Retinal pigment epithelial cell (primary cell): ENCODE measurements at places on chromosomes 5 and 9.

GRCh38 chr9:100058699-100059579 is 39.9 kb downstream of the ERP44 start:
- no peak for DNase-seq

DNA sequence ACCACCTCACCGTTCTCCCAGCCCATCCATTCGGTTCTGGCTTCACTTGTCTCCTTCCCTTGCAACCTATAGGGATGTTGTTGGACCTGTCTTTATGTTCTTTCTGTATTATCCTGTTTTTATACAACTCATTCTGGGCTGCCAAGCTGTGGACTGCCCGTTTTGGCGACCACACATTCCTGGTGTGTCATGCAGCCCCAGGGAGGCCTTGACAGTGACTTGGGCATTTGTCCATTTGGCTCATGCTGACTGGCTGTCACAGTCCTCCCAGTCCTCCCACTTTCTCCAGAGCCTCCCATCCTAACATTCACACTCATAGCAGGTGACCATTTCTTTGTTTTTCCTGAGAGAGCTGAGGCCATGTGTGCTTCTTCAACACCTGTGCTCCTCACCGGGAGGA is 136.4 kb downstream of the SLF1 start:
- no peak for DNase-seq

DNA sequence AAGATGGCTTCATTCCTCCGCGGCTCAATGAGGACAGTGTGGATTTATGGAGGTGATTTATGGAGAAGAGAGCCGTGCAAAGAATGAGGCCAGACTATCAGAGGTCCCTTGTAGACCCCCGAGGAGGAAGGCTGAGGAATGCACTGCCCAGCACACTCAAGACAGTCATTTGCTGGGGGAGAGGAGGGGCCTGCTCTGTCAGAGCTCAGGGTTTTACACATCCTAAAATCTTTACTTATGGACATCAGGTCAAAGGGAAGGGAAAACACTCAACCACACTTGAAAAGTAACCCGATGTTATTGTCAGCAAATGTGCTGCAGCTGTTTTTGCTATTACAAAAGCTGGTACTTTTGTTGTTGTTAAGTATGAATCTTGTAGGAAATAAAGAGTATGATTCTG is 289.5 kb downstream of the SLIT3 start:
- no peak for DNase-seq

- no peak for DNase-seq
Observed at GRCh38 chr9:127232833-127233549, 31.6 kb upstream of the GARNL3 start.

DNA sequence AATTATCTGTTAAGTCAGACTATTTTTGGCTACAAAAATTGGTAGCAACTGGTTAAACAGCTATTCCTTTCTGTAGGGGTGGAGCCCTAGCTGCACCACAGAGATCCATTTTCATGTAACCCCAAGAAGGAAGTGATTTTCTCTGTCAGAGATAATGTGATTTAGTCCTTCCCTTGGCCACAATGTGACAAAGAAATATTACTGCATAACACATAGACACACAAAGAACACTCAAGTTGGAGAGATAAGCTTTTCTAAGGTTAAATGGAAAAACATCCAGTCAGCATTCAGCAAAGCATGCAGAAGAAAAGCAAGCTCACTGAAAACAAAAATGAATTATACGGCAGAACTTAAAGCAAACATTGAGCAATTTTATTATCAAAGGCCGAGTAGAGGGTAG is 227.8 kb upstream of the CDH9 start:
- DNase-seq: no peak

GRCh38 chr9:121324316-121324715 is 45.7 kb downstream of the STOM start:
- DNase-seq: no peak

DNA sequence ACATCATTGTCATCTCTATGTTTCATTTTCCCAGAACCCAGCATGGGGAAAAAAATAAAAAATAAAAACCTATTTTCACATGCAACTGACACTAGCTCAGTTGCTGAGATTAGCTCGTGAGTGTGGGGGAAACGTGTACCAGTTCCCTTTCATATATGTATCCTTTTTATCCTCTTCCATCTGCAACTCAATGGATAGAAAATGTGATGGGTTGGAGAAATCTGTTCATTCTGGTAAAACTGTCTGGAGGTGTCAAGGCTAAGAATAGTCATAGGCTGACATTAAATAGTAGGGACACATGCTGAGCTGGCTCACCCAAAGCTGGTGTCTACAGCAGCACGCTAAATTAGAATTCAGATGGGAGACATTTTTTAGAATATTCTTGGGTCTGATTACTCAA is 519.3 kb downstream of the ELAVL2 start:
- no peak for DNase-seq

DNA sequence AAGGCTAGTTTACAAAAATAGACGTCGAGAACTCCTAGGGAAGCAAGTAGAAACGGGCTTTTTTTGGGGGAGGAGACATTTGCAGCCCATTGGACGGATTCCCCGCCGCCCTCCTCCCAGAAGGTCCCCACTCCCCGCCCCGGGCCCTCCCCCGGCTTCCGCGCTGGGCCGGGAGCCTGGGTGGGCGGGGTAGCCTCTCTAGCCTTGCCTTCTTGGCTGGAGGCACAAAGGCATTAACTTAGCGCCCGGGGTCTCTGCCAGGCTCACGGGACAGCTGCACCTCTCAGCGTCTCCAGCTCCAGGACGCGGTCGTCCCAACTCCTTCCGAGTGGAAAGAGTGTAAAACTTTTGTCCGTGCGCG is at the start of gene DMRTA1:
Gene DMRTA1, plus strand, starts transcription at position 236 of the 361 bp plus-strand sequence. CDS start 242 bp downstream, outside the sequence.
- peak; percentile 57 for DNase-seq

DNA sequence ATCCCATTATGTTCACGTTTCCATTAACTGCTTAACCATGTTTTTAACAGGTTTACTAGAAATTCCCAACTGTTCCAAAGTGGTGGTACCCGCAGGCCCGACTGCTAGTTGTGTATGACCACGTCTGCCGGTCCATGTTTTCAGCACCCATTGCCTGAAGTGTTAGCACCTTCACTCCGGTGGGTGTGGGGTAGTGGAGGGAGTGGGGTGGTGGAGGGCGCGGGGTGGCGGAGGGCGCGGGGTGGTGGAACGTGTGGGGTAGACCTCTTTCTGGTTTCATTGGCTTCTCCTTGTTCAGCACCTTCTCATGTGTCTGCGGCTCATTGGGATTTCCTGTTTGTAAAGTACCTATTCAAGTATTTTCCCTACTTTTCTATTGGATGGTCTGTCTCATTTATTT is 37.7 kb downstream of the TPPP start:
- DNase-seq: no peak

GRCh38 chr5:146754621-146755020 is 123.9 kb downstream of the PPP2R2B start:
- DNase-seq: no peak

DNA sequence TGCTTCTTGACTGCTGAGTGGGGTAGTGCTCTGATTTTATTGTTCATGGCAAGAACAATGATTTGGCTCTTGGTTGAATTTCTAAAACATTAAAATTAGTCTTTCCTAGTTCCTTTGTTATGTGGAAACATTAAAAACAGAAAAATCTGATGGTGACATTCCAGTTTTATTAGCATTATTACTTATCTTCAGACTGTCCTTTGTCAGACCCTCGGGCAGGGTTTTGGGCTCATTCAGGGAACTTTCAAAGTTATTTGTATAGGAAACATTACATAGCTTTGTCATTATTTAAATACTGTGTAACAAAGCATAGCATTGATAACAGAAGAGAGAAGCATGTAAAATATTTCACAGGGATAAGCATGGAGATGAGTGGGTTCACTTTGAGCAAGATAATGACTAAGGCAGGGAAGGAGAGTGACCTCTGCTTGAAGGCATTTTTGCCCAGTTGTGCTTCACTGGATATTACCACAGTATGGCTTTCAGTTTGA is 119.9 kb downstream of the KDM4C start:
- DNase-seq: no peak

GRCh38 chr5:91957666-91958065 is 574.5 kb upstream of the ARRDC3 start:
- peak; percentile 32 for DNase-seq

DNA sequence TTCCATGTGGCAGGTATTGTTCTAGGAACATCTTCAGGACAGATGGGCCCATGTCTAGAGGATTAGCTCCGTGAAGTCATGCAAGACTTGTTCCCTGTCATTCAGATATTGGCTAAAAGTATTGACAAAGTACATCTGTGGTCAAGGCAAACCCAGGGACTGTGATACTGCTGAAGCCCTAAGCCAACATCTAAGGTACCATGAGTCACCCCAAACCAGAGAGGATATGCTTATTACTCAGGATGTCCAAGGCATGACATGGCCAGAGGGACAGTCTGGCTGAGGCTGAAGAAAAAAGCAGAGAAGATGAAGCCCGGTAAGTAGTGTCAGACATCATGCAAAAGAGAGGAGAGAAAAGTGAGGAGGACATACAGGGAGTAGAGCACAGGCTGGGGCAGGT is 31.0 kb downstream of the HMHB1 start:
- DNase-seq: no peak

DNA sequence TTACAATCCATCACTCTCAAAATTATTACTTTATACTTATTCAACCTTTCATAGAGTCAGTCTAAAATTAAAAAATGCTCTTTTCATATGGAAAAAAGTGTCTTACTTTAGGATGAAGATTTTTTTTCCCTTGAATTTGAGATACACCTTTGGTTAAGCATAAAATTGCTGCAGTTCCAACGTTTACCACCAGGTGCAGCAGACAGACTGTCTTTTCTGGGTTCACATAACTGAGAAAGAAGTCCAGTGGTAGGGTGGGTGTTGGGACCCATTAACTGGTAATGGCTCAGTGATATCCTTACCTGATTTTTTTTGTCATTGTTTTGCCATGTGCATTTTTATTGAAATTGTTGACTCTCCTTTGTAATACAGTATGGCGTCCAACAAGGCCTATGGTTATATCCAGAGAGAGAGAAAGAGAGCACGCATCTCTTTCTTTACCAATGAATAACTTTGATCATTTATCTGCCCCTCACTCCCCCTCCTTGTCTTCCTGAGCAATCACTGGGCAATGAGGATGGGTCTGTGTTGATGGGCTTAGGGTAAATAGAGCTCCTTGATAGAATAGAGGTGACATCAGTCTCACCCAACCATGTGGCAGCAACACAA is 98.4 kb downstream of the FBXL7 start:
- no peak for DNase-seq

- DNase-seq: no peak
Observed at GRCh38 chr9:91047529-91047928, 245.9 kb downstream of the SYK start.

GRCh38 chr9:69744688-69745380 is 15.0 kb downstream of the PTAR1 start:
- DNase-seq: no peak

DNA sequence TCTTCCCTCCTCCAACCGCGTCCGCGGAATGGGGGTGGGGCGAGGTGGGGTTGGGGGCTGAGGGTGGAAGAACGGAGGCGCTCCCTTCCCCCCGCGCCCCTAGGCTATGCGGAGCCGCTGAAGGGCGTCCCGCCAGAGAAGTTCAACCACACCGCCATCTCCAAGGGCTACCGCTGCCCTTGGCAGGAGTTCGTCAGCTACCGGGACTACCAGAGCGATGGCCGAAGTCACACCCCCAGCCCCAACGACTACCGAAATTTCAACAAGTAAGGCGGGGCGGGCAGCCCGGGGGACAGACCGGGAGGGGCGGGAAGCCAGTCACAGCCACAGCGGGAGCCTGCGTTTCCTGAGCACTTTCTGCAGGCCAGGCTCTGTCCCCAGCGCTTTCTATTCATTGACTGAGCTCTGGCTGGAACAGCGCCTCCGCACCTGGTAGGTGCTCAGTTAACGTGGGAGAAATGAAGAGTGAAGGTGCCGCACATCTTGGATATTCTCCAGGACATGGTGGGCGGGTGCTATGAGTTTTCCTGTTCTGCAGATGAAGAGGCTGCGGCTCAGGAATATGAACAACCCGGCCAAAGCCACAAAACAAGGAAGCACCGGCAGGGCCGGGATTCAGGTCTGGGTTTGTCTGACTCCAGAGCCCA is 11.3 kb downstream of the MYOZ3 start:
- no peak for DNase-seq

DNA sequence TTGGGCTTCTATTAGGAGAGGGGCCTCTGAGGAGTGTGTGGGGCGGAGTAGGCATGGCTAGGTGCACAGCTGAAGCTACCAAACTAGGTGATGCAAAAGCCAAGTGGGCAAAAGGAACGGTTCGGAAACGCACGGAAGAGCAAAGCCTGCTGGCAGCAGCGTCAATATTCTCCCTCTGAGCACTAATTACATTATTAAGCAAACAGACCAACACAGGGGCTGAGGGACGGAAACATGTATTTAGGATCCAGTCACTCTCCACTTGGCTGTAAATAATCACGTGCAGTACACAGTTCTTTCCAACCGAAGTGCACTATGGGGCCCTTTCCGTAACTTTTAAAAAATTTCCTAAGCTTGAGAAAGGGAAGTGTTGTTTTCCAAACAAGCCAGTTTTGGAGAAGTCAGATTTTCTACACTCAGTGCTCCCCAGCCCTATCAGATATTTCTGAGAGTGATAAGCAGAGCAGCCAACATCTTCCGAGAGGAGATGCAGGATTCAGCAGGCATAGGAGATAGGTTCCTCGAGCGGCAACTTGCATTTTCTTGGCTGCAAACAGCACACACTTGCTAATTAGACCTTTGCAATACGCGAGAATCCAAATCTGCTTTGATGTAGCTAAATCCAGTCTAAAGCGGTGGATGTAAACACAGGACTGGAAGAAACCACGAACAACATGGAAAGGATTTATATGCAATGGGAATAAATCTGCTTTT is 217.2 kb upstream of the TBCA start:
- no peak for DNase-seq

- no peak for DNase-seq
Observed at GRCh38 chr9:89046832-89047231, 55.6 kb downstream of the S1PR3 start.

DNA sequence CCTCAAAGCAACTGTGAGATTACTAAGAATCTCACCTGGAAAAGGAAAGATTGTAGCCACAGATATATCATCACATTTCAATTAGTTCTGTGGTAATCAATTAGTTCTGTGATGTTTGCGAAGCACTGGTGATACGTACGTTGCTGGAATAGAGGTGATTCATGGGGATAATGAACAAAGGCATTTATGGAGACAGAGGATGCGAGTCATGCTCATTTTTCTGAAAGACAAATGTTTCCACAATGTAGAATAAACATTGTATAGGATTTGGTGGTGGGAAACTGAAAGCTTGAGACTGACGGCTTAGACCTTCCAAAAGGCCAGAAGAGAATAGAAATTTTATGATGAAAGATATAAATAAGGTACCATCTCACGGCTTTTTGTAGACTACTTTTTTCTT is 507.3 kb upstream of the TYRP1 start:
- no peak for DNase-seq

DNA sequence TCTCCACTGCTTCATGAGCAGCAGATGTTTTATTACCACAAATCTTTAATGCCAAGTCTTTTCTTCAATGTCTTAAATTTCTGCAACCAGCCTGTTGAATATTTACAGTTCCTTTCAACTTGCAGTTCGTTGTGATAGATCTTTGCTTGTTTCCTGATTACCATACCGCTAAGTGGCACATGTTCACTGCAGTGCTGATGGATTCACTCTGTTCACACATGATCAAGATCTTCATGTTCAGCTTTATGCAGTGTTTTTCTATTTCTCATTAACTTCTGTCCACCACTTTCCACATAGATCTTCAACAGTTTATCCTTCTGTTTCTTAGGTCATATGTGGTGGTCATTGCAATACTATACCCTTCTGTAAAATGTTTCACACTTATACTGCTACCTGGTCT is 280.6 kb downstream of the EPB41L4A start:
- DNase-seq: no peak
